Right ventricle myocardium superior (tissue), 1 donor: ENCODE measurements at places on chromosomes 11 and 22. TPM values are rescaled to one million over a fixed set of nuclear protein-coding genes. Genes with fewer than 3 reads are reported as not detected.
A peak's percentile ranks its signal among the peaks of the same experiment; 100 is the strongest.

Gene VWA5A
- 3.5 TPM for total RNA-seq

Gene SAA1
- total RNA-seq = 6.9 TPM

Gene IL17REL
- not detected for total RNA-seq

Gene TTC36
- total RNA-seq = 0.30 TPM

Gene OR4A16
- total RNA-seq = not detected

Gene CHRM4
- not detected for total RNA-seq

Gene OR5B3
- total RNA-seq = not detected

- DNase-seq = no peak
Measured at GRCh38 chr11:19276859-19277808, 36.4 kb upstream of the E2F8 start.

DNA sequence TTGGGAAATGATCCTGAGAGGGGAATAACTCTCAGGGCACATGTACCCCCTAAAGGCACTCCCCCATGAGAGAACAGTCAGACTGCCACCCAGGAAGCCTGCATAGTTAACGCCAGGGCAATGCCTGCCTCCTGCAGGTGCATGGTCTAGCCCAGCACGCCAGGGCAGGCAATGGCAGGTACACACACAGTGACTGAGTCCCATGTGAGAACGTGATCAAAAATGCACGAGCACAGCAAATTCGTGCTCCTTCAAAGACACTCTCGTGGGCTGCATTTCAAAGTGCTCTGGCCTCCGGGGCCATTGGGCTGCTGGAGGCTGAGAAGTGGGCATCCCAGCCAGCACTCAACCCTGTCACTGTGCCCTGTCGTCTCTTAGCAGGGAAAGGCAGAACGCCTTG is 79.7 kb downstream of the SHANK2 start:
- no peak for DNase-seq

DNA sequence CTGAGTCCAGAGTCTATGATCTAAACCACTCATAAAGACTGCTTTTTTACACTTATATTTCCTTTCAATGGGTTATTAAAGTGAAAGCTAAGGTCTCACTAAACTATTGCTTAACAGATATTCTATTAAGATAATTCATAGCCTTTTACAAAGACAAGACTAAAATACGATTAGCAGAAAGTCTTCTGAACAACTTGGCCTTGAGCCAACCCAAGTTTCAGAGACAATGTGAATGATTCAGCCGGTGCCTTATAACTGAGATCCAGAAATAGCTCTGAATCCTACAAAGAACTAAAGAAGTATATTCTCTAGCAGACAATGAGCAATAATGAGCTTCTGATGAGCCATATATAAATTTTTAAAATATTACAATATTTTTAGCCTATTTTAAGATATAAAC is 41.5 kb upstream of the CARD18 start:
- no peak for DNase-seq

- no peak for DNase-seq
Measured at GRCh38 chr11:97143463-97143862, 753.6 kb downstream of the JRKL start.

GRCh38 chr11:120610111-120610510 is 98.6 kb downstream of the GRIK4 start:
- DNase-seq = no peak

- peak; percentile 57 for DNase-seq
Measured at GRCh38 chr22:27134315-27134701, 476.9 kb downstream of the MIAT start.

GRCh38 chr22:17779286-17780115 is 5.2 kb upstream of the BID start:
- DNase-seq = no peak

- DNase-seq = no peak
Measured at GRCh38 chr11:133529807-133530500, 2.3 kb downstream of the OPCML start.

GRCh38 chr11:626475-627307 is at the start of gene SCT:
Gene SCT (minus strand): TSS chr11:627181. CDS start chr11:627143, 38 bp downstream.
- DNase-seq = no peak

DNA sequence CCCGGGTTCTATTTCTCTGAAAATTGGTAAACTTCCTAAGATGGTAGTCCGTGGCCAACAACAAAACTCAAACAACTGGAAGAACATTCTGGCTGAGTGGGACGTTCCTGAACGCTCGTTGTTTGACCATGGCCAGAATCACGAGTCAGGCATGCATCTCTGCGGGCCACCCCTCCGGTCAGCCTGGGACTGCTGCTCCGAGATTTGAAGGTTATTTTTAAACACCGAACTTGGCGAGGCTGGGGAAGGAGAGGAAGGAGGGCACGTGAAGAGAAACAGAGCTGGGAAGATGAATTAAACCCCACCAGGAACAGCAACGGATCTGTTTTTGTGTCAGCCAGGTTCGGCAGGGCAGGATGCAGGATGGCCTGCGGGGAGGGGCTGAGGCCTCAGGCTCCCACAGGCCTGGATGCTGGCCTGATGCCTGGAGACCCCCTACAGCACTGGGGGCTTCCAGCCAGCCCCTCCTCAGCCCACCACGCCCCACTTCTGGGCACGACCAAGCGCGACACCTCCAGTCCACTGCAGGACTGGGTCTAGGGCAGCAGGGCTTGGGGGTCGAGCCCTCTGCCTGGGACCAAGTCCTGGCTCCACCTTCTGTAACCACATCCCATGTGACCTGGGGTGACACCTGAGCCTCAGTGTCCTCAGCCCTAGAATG is 5.1 kb downstream of the SHISAL1 start:
- peak; percentile 42 for DNase-seq

DNA sequence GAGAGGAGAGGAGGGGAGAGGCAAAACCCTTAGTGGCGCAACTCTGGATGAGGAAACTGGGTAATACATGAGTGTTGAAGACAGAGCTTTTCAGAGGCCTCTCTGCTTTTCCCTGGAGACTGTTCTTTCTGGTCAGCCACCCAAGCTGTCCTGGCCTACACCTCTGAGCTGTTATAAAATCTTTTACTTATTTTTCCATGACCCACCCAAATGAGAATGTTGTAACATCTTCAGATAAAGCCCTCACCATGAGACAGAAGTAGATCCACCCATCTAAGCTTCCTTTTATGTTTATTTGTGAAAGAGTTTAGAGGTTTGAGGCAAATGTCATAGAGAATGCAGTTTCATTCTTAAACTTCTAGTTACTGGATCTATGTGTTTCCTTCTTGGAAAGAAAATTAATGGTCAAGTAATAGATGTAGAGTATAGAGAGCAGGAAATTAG is 20.3 kb upstream of the APLP2 start:
- no peak for DNase-seq

- no peak for DNase-seq
Measured at GRCh38 chr11:71307811-71308645, 55.7 kb upstream of the SHANK2 start.

GRCh38 chr11:2510626-2511402 is 66.0 kb downstream of the KCNQ1 start:
- peak; percentile 46 for DNase-seq

DNA sequence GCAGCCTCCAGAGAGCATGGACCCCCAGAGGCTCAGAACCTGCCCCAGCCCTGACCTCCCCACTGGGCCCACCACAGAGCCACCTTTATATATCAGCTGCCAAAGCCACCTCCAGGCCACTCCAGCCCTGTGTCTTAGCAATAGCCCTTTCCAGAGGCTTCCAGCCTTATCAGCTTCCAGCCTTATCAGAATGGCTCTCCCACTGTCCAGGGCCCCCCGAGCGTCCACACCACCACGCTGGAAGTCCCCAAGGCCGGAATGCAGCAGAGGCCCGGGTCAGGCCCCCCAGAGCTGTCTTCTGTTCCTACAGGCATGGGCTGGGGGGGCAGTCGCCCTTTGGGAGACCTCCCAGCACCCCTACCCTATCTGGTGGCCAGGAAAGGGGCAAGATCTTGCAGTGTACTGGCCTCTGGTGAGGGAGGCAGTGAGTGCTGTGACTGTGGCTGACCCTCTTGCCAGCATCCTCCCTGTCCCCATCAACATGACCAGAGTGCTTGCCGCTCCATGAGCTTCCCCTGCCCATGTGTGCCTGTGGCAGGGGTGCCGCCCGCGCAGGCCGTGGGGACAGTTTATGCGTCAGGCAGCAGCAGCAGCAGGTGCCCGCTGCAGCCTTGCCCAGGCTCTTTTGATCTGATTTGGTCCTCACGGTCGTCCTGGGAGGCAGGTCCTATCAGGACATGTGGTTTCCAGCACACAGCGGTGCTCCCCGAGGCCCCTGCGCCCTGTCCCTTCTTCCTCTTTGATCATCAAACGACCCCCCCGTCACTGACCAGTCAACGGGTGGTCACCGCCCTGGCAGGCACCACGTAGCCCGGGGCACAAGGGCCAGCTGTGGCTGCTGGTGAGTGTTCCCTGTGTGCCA is 15.9 kb downstream of the OSBPL5 start:
- no peak for DNase-seq

DNA sequence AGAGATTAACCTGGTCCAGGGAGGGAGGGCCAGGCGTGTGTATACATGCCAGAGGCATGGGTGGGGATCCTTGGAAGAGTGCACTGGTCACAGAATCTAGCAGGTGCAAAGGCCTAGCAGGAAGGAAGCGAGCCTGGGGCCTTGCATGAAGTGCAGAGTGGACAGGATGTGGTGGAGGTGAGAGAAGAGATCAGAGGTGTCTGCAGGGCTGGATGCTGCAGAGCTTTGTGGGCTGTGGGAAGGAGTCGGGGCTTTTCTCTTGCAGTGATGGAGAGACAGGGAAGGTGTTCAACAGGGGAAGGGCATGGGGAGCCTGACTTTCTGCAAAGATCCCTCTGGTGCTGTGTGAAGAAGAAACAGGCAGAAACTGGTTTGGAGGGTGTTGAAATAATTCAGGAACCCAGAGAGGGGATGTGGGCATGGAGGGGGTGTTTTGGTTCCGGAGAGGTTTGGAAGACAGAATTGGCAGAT is 2.5 kb upstream of the TPST2 start:
- DNase-seq = no peak

DNA sequence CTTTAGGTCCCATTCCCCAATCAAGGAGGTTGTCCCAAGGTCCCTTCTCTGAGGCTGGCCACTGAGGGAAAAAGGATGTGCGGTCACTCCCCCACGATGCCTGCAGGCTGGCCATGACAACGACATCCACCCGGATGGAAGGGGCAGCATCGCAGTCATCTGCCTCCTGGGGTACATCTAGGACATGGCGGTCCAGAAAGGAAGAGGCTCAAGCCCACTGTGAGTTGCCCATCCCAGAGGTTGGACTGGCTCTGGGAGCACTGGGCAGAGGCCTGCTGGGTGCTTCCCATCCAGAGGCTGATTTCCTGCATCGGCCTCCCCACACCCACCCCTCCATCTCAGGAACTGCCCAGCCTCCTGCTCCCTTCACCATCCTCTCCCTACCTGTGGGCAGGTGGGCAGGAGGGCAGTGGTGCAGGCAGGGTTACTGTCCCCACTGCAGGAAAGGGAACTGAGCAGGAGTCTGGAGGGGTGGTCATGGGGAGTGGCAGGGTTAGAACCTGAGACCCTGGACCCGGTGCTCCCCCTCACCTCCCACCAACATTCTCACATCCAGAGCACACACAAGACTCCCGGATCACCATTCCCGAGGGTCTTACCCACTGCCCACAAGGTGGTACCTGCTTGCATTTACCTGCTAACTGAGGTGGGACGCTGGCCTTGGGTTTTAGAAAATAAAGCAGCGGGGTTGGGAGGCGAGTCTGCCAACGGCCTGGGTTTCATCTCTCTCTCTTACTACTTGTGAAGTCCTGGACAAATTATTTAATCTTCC is 4.4 kb downstream of the RCE1 start:
- no peak for DNase-seq

GRCh38 chr22:42434748-42435425 is 2.7 kb upstream of the NFAM1 start:
- no peak for DNase-seq

DNA sequence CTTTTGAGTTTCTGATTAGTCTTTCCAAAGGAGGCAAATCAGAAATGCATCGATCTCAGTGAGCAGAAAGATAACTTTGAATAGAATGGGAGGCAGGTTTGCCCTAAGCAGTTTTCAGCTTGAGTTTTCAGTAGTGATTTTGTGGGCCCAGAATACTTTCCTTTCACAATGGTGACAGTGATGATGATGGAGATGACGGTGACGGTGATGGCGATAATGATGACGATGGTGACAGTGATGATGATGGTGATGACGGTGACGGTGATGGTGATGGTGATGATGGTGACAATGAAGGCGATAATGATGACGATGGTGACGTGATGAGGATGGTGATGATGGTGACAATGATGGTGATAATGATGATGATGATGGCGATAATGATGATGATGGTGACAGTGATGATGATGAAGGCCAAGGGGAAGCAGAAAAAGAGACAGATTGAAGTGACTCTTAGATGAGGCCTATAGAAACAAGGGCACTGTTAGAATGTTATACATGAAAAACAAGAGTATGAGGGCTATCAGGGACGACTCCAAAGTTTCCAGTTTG is 153.4 kb upstream of the B3GAT1 start:
- DNase-seq = no peak

GRCh38 chr22:28855355-28856094 is 27.8 kb upstream of the ZNRF3 start:
- no peak for DNase-seq

DNA sequence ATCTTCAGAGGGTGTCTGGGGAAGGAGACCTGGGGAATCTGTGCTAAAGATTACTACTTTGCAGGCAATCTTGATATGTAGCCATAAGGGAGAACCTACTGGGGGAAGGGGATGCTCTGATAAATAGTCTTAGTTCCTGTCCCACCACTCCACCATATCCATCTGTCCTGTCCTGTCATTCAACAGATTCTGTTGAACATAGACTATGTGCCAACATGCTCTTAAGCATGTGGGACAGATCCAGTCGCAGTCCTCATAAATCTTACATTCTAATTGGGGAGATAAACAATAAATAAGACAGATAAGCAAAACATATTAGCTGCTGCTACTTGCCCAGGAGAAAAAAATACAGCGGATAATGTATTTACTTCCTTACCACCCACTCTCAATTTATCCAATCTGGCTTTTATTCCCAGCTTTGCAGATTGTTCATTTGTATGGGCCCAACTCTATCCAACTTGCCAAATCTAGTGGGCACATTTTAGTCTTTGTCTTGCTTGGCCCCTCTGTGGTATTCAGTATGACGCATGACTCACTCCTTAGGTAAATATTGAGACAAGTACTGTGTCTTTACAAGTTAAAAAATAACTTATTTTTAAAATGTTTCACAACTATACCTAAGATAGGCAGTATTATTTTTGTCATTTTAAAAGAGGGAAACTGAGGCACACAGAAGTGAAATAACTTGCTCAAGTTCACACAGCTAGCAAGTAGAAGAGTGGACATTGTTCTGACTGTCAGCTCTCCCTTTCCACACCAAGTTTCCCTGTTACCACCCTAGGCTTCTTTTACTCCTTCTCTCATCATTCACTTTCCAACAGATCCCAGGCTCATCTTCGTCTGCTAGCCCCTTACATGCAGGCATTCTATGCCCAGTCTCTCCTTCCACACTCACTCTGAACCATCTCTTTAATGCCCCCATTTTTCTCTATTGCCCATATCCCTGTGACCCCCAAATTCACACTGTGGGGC is 133.6 kb upstream of the SESN3 start:
- DNase-seq = no peak

GRCh38 chr22:49525801-49526535 is 301.7 kb downstream of the BRD1 start:
- no peak for DNase-seq

GRCh38 chr11:103202048-103202651 is 92.9 kb downstream of the DYNC2H1 start:
- DNase-seq = no peak

- no peak for DNase-seq
Measured at GRCh38 chr11:48228761-48229160, 12.2 kb downstream of the OR4B1 start.

GRCh38 chr11:118258410-118258809 is 5.7 kb downstream of the MPZL2 start:
- DNase-seq = no peak

- no peak for DNase-seq
Measured at GRCh38 chr22:48900327-48900597, 927.4 kb downstream of the BRD1 start.

- no peak for DNase-seq
Measured at GRCh38 chr22:32665676-32666075, 135.8 kb upstream of the TIMP3 start.
